ENCODE measurements at places on chromosomes 7 and 10. TPM values are rescaled to one million over a fixed set of nuclear protein-coding genes. Genes with fewer than 3 reads are reported as not detected.

The JCAD gene
- total RNA-seq = 14.7 TPM

The MUC3A gene
- total RNA-seq = 0.12 TPM

The COL1A2 gene
- total RNA-seq = 39.1 TPM

The AGK gene
- total RNA-seq = 9.8 TPM

The CALCR gene
- not detected for total RNA-seq

The CUZD1 gene
- total RNA-seq = 0.59 TPM

The GNG11 gene
- 4.6 TPM for total RNA-seq

The DGKI gene
- total RNA-seq = 1.4 TPM

The CCL24 gene
- total RNA-seq = not detected

The AKR1D1 gene
- not detected for total RNA-seq

The TFR2 gene
- total RNA-seq = 3.4 TPM

The HABP2 gene
- not detected for total RNA-seq

The OPN1SW gene
- total RNA-seq = not detected

The SEMA3E gene
- total RNA-seq = 3.0 TPM

The PLEKHS1 gene
- 0.42 TPM for total RNA-seq

The CPED1 gene
- total RNA-seq = 4.4 TPM

- DNase-seq = no peak
Measured at GRCh38 chr10:100371482-100372027, 24.5 kb downstream of the SCD start.

- no peak for DNase-seq
Measured at GRCh38 chr7:440059-440749, 79.4 kb downstream of the PDGFA start.

DNA sequence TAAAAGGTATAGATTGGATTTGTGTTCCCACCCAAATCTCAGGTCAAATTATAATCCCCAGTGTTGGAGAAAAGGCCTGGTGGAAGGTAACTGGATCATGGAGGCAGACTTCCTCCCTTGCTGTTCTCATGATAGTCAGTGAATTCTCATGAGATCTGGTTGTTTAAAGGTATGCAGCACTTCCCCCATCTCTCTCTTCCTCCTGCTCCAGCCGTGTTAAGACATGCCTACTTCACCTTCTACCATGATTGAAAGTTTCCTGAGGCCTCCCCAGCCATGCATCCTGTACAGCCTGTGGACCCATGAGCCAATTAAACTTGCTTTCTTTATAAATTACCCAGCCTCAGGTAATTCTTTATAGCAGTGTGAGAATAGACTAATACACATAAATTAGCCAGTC, 39.1 kb downstream of the HTR7 start:
- no peak for DNase-seq

DNA sequence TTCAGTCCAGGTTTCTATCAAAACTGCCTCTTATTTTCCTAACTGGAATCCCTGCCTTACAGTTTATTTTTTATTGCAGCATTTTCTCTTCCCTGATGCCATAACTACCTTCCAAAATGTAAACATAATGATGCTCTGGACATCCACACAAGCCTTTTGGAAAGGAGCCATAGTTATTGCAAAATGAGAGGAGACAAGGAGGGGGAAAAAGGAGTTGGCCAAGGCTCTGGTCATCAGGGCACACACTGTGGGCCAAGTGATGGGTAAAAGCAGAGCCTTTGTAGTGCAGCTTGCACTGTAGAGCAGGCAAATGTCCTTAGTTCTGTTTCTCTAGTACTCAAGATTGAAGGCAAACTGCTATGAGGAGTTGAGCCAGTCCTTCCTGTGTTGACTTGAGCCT, 289.3 kb upstream of the MTPN start:
- no peak for DNase-seq

- DNase-seq = no peak
Measured at GRCh38 chr10:113691381-113691780, 11.7 kb downstream of the CASP7 start.

DNA sequence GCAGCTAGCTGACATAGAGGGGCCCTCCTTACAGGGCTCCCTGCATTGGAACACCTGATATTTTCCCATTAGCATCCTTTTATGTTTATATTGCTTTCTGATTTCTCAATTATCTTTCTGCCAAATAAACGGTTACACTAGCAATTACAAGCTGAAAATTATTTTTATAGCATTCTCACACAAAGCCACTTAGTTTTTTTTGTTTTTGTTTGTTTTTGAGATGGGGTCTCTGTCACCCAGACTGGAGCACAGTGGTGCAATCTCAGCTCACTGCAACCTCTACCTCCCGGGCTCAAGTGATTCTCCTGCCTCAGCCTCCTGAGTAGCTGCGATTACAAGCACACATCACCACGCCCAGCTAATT, 9.9 kb upstream of the ZC3HAV1 start:
- DNase-seq = no peak

DNA sequence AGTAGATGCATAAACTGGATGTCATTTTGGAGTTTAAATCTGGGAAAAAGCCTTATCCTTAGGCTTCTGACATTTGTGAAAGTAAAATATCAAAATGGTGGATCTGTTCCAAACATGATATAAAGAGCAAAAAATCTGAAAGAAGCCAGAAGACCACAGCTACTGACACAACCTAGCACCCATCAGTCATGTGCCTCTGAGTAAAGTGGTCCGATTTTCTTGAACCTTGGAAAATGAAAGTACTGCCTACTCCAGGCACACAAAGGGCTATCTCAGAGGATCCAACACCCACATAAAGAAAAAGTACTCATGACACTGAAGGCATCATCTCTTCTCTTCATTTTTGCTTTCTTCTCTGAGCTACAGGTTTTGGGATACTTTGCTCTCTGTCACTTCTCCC, 150.7 kb downstream of the KMT2E start:
- DNase-seq = no peak

- no peak for DNase-seq
Measured at GRCh38 chr7:117086788-117087187, 133.5 kb downstream of the ST7 start.

GRCh38 chr7:29224726-29225125, 30.2 kb downstream of the CHN2 start:
- no peak for DNase-seq

DNA sequence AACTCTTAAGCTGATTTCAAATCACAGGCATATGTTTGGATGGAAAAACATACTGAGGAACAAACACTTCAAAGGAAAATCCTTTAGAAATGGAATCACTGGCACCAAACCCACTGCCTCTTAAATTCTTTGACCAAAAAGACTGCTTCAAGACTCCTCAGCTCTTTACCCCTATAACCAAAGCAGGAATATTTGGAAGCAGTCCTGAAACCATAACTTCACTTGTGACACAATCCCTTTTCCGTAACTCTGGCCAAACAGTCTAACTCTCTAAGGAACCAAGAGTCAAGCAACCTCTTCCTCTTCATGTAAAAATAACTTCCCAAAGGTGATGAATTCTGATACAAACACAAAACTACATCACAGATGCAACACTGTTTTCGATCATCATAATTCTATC, 104.3 kb downstream of the MTERF1 start:
- no peak for DNase-seq

DNA sequence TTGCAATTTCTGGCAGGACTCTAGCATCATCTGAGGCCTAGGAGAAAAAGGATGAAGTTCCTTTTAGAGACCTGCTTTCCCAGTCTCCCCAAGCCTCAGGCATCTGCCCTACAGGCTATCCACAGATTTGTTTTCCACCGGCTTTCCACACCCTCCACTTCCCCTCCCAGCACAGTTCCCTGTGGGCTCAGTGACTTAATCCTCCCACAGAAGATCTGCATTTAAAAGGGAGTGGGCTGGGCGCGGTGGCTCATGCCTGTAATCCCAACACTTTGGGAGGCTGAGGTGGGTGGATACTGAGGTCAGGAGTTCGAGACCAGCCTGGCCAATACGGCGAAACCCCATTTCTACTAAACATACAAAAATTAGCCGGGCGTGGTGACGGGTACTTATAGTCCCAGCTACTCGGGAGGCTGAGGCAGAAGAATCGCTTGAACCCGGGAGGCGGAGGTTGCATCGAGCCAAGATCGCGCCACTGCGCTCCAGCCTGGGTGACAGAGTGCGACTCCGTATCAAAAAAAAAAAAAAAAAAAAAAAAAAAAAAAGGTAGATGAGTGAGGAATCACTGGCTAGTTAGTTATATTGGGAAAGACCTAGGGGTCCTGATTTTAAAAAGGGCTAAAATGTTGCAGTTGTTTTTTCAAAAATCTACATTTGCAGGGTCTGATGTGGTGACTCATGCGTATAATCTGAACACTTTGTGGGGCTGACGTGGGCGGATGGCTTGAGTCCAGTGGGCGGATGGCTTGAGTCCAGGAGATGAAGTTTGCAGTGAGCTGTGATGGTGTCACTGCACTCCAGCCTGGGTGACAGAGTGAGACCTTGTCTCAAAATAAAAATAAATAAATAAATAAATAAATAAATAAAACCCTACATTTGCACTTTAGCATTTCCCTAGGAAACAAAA, 119.5 kb downstream of the BAMBI start:
- no peak for DNase-seq

- no peak for DNase-seq
Measured at GRCh38 chr10:61480208-61480607, 27.0 kb upstream of the TMEM26 start.

GRCh38 chr7:95411036-95411435, 14.9 kb upstream of the PON3 start:
- DNase-seq = no peak

GRCh38 chr7:16905300-16906044, 23.7 kb upstream of the AGR3 start:
- DNase-seq = no peak

GRCh38 chr7:94810496-94810895, 96.9 kb upstream of the PPP1R9A start:
- DNase-seq = no peak

GRCh38 chr7:127751490-127752448, 99.8 kb downstream of the SND1 start:
- no peak for DNase-seq

DNA sequence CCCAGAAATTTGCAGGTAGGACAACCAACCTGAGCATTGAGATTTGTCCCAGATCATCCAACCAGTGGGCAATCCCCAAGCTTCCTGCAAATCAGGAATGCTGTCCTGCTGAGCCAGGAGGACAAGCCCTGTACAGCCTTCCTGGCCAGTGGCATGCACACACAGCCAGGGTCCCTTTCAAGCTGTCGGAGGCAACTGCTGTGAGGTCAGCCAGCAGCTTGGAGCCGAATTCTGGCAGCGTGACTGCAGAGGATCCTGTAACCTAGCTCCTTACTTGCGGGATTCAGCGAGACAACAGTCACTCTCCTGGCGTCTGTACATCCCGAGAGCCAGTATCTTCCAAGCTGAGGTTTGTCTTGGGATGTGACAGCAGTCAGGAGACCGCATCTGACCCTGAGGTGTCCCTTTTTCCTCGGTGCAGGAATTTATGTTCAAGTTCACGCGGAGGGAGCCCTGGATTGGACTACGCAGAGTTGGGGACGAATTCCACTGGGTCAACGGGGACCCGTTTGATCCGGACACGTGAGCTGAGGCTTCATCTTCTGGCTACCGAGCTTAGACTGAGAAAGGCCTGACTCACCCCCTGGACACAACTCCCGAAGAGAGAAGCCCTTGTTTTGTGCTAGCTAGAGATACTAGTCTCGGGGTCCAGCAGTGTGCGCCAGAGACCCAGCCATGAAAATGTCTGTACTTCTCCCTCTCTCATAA, 18.3 kb downstream of the CLEC2L start:
- DNase-seq = no peak

- DNase-seq = peak; percentile 26
Measured at GRCh38 chr10:67875340-67876238, 8.9 kb upstream of the SIRT1 start.

GRCh38 chr10:113491967-113492565, 60.8 kb upstream of the HABP2 start:
- DNase-seq = no peak

DNA sequence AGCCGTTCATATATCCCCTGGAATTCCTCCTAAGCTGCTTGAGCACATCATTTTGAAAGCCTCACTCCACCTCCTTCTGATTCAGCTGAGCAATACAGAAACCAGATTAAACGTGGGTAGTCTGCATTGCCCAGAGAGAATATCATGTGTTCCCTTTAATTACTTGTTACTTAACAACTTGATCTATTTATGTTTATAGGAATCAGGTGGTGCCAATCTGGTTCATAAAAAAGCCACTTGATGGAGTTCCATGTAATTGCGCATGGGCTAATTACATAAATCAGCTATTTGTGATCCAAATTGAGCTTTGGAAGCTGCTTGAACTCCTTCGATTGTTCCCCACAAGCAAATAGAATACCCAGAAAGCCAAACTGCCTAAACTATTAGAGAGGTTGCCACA, 114.7 kb upstream of the ADCY1 start:
- DNase-seq = no peak

GRCh38 chr10:927131-927530, 4.4 kb downstream of the LARP4B start:
- DNase-seq = peak; percentile 40

GRCh38 chr7:46003896-46004875, 83.1 kb upstream of the IGFBP3 start:
- DNase-seq = no peak

Data from lower leg skin (tissue), 4 donors.